Bronchial epithelial cell (primary cell): ENCODE measurements at places on chromosomes 2 and 18. TPM values are rescaled to one million over a fixed set of nuclear protein-coding genes. Genes with fewer than 3 reads are reported as not detected.

The CDCA7 gene
- total RNA-seq: 1.4 and 2.4 TPM in 2 replicates

The HOXD11 gene
- not detected in 2 replicates for total RNA-seq

DNA sequence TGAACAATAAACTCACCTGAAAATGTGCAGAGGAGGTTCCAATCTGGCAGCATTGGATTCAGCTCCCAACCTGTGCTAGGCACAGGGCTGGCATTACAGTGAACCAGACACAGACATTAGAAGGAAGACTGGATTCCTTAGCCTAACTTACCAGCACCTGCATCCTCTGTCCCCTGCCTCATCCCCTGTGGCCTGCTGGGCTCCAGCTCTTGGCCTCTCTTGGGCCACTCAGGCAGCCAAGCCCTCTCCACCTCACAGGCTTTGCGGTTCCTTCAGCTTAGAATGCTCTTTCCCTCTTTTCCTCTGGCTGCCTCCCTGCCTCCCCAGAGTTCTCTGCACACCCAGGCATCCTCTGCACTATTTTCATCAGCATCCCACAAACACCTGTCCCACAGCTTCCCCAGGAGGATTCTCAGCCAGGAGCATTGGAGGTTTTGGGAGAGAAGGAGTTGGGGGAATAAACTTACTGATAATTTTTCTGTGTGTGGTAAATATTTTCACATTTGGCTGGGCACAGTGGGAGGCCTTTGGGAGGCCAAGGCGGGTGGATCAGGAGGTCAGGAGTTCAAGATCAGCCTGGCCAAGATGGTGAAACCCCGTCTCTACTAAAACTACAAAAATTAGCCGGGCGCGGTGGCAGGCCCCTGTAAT lies 132.0 kb downstream of the INHBB start:
- DNase-seq: no peak

GRCh38 chr2:147045113-147045512 lies 799.7 kb upstream of the ACVR2A start:
- DNase-seq: peak; percentile 68

DNA sequence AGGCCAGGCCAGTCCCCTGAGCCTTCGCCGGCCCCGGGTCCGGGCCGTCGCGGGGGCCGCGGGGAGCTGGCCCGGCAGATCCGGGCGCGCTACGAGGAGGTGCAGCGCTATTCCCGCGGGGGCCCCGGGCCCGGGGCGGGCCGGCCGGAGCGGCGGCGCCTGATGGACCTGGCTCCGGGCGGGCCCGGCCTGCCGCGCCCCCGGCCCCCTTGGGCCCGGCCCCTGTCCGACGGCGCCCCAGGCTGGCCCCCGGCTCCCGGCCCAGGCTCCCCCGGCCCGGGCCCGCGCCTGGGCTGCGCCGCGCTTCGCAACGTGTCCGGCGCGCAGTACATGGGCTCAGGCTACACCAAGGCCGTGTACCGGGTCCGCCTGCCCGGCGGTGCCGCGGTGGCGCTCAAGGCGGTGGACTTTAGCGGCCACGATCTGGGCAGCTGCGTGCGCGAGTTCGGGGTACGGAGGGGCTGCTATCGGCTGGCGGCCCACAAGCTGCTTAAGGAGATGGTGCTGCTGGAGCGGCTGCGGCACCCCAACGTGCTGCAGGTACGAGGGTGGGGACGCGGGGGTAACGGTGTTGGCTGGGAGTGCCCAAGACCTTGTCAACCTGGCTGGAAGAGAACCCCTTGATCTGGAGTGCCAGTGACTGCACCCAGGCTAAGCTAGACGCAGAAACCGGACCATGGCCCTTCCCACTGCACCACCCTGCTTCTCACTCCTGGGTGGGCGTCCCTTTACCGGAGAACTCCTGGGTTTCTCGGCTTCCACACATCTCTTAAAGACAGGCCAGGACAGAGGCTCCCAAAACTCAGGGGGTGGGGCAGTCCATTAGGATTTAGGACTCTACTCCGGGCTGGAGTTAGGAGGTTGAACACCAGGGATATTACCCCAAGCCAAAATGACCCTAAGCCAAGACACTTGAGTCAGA lies 739 bp downstream of the PKDCC start:
- no peak for DNase-seq

The RAPH1 gene
- total RNA-seq: 15.3 and 19.5 TPM in 2 replicates

GRCh38 chr2:286774-287392 lies 1.0 kb downstream of the ALKAL2 start:
- no peak for DNase-seq

GRCh38 chr2:51706220-51706619 lies 674.3 kb upstream of the NRXN1 start:
- DNase-seq: no peak

GRCh38 chr18:9915291-9916076 lies 1.7 kb downstream of the VAPA start:
- no peak for DNase-seq

The BCL2 gene
- 1.5 and 2.4 TPM in 2 replicates for total RNA-seq

The LIPG gene
- total RNA-seq: 9.5 and 11.5 TPM in 2 replicates

- no peak for DNase-seq
Measured at GRCh38 chr18:53458944-53459580, 765.4 kb downstream of the MBD2 start.

DNA sequence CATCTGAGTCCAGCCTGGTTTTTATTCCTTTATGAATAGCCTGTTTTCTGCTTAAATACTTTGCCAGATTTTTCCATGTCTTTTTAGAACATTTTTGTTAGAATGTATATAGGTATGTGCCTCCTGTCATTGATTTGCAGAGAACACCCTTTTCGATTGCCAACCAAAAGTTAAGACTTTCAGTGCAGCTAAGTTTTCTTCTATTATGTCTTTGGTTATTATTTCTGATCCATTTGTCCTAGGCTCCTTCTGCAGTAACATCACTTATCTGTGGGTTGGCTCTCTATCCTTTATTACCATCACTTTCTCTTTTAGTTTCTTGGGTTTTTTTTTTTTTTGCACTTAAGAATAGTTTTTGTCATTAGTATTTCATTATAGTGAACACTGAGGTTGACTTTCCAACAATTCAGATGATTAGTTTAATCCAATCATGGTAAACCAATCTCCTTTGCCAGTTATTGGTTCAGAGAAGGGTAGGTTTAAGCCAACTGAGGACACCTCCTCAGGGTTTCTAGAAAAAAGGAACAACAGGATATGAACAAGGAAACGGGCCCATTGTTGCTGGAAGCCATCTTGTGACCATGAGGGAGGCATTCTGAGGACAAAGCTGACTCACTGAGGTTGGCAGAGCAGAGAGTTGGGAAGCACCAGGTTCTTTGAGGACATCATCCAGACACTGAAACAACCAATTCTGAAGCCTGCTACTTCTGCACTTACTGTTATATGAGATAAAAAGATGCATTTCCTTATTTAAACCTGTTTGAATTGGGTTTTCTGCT lies 37.9 kb upstream of the GBX2 start:
- no peak for DNase-seq

DNA sequence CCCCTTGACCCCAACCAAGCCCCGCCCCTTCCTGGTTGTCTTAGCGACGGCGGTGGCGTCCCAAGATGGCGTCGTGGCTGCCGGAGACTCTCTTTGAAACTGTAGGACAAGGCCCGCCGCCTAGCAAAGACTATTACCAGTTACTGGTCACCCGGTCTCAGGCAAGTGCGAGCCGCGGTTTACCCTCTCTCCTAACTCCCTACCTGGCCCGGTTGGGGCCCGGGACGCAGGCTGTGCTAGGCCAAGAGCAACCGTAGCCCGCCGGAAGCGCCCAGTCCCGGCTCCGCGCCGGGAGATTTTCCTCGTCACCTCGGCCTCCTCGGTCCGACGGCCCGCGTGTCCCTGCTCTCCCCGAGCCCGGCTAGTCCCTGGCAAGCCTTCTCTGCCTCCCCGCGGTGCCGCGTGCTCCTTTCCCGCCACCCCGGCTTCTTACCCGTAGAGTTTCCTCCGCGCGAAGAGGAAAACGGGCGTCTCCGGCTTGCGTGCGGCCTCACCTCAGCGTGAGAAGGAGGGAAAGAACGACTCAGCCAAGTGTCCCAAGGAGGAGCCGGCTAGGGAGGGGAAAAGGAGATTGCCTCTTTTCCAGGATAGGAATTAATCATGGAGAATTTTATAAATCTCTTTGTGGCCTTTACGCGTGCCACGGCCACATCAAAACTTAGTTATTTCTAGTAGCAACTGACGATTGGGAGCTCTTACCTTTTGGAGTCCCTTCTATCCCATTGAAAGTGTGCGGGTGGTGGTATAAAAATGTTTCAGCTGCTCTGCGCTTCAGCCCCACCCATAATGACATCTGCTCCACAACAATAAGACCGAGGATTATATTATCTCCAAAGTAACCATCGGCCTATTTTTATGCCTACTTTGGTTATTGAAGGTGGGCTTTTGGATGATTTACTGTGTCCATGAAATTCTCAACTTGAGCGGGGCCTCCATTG lies at the start of gene FBXO36:
Gene FBXO36 (plus strand): TSS at position 55 of the 938 bp plus-strand sequence. CDS start 11 bp downstream, at position 66.
- DNase-seq: peak; percentile 68

- DNase-seq: no peak
Measured at GRCh38 chr2:180411661-180412060, 404.6 kb upstream of the CWC22 start.

DNA sequence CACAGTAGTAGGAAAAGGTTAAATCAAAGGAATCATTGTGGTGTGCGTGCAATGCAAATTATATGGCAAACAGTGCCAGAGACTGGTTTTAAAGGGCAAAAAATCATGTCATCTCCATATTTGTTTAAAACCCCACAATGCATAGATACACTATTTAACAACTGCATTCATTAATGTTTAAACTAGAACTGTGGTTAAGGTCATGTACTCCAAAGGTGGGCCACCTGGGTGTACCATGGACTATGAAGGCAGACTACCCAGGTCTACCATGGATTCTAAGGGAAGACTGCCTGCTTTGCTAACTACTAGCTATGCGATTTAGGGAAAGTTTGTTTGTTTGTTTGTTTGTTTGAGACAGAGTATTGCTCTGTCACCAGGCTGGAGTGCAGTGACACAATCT lies 356.3 kb downstream of the ZEB2 start:
- no peak for DNase-seq

- DNase-seq: peak; percentile 49
Measured at GRCh38 chr18:36187826-36188721, 777 bp downstream of the MOCOS start.

The COX5B gene
- total RNA-seq: 416 and 525 TPM in 2 replicates

The ITGB6 gene
- total RNA-seq: 21.1 and 31.5 TPM in 2 replicates

DNA sequence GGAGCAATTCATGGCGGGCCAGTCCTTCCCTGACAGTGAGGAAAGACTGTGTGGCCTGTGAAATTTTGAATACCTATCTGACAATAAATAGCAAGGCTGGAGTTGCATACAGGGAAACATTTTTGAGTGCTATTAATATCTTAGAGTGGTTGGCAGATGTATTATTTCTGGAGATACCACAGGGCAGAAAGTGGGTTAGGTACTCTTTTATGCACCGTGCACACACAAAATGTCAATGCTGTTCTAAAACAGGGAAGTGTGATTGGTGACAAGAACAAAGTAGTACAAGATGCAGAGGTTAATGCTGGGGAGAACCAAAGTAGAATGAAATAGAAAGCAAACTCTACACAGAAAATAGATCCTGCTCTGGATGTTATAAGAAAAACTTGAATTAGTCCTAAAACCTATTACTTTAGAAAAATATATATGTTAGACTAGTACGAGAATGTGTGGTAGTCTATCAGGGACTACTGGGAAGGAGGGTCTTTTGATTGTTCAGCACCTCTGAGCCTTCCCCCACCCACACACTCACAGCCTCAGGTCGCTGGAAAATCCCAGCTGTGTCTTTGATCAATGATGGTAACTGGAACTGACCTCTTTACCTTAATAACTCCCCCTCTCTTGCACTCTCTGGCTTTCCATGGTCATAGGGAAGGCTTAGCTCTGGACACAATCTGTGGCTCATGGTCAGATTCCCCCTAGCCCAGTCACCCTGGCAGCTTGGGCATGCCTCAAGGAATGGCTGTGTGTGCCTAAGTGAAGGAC lies 58.2 kb downstream of the SERPINB8 start:
- DNase-seq: no peak

DNA sequence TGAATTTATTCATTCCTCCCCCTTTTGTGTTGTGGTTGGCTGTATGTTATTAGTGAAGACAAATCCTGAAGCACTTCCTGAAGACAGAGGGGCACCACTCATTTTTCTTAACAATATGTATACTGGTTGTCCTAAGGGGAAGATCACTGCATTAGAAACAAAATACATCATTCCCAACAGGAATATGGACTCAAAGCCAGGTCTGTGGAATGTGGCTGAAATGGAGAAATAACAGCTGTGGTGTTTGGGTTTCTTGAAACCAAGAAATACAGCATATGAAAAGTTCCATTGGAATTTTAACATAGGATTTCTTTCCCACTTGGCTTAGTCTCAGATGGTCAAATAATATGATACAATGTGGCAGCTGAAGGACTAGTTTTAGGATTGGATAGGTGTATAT lies 267.6 kb downstream of the KCNE4 start:
- no peak for DNase-seq

- no peak for DNase-seq
Measured at GRCh38 chr2:64439194-64439593, 14.8 kb upstream of the LGALSL start.

DNA sequence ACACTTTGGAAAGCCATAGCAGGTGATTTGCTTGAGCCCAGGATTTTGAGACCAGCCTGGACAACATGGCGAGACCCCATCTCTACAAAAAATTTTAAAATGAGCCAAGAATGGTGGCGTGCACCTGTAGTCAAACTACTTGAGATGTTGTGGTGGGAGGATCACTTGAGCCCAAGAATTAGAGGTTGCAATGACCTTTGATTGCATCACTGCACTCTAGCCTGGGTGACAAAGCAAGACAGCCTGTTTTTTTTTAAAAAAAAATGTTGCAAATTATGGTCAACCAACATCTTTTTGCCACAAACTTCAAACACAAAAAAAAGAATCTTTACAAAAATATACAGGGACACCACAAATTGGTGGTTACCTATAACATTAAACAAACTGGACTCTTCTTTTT lies 40.3 kb downstream of the MEX3C start:
- no peak for DNase-seq

GRCh38 chr2:138502255-138503086 lies 901 bp downstream of the SPOPL start:
- DNase-seq: peak; percentile 34

GRCh38 chr2:182291296-182291695 lies 135.5 kb downstream of the PDE1A start:
- no peak for DNase-seq

DNA sequence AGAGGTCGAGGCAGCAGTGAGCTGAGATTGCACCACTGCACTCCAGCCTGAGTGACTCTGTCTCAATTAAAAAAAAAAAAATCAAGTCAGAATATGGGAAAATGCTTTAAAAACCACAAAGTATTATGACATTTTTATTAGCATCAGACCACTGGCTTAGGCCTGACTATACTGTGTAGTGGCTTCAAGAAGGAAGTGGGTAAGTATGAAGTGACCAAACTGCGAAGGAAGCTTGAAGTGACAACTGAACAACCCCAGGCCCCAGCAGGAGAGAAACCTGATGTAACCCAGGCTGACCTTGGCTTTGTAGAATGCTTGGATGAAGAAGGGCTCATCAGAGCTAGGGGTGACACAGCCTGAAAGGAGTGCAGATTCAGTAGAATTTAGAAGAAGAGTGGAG lies 21.4 kb upstream of the HAAO start:
- DNase-seq: no peak
